NCI-H187 treated with DMSO at 0.1 percent for 48 hours (cell line): ENCODE measurements at places on chromosomes 11 and 22.

DNA sequence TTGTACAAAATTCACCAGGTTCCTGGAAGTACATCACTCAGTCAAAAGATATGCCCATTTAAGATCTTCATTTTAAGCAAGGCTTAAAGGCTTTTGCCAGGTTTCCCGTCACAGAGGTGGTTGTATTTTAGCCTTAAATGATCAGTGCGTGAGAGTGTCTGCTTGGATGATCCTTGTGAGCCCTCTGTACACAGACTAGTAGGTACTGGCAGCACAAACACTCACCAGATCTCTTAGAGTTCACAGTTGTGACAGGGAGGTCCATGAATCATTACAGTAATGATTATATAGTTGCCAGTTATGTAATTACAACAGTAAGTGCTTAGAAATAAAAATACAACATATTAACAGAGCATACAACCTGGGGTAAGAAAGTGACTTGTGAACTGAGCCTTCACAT is 84.2 kb upstream of the SLC25A18 start:
- no peak for DNase-seq

GRCh38 chr11:116539211-116539610 is 233.6 kb downstream of the BUD13 start:
- no peak for DNase-seq

DNA sequence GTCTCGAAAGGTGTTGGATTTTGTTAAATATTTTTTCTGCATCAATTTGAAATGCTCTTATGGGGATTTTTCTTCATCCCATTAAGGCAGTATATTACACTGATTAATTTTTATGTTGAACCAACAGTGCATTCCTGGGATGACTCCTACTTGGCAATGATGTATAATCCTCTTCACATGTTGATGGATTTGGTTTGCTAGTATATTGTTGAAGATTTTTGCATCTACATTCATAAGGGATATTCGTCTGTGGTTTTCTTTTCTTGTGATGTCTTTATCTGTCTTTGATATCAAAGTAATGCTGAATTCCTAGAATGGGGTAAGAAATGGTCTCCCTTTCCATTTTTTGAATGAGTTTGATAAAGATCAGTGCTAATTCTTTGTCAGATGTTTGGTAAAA is 18.7 kb upstream of the SLC35C1 start:
- no peak for DNase-seq

DNA sequence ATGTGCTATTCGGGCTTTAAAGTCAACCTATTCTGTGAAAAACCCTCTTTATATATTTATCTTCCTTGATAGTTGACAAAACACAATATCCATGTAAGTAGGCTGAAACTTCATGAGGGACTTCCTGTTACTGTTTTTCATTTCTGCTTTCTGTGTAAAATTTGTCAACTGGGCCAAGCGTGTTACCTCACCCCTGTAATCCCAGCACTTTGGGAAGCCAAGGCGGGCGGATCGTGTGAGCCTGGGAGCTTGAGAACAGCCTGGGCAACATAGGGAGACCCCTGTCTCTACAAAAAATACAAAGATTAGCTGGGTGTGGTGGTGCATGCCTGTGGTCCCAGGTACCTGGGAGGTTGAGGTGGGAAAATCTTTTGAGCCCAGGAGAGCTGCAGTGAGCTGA is 66.5 kb upstream of the SLC25A18 start:
- no peak for DNase-seq

DNA sequence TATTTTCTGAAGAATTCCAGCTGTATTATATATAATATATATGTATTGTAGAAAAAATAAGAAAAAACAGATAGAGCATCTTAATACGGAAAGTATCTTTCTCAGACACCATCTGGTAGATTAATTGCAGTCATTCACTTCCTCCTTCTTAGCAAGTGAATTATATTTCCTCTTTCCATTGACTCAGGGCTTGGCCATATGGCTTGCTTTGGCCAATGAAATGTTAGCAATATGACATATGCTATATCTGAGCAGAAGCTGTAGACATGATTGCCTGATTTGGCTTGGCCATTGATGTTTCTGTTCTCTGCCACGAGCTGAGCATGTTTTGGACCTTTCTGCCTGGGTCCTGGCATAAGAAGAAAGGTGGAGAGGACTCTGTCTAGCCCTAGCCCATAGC is 34.4 kb upstream of the ZBED5 start:
- no peak for DNase-seq

DNA sequence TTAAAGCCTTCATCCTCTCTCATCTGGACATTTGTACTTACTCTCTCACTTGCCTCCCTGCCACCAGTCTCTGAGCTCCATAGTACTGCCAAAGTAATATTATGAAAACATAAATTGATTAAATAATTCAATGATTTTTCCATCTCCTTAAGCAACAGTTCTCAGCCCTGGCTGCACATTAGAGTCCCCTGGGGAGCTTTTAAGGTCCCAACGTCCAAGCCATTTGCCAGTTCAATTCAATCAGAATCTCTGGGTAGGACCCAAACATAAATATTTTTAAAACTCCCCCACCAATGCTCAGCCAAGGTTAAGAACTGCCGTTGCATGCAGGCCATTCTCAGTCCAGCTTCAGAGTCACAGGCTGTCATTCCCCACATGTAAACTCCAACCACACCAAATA is 114.4 kb upstream of the BMAL1 start:
- no peak for DNase-seq

- no peak for DNase-seq
Observed at GRCh38 chr11:126133901-126134300, 71.2 kb upstream of the CDON start.

DNA sequence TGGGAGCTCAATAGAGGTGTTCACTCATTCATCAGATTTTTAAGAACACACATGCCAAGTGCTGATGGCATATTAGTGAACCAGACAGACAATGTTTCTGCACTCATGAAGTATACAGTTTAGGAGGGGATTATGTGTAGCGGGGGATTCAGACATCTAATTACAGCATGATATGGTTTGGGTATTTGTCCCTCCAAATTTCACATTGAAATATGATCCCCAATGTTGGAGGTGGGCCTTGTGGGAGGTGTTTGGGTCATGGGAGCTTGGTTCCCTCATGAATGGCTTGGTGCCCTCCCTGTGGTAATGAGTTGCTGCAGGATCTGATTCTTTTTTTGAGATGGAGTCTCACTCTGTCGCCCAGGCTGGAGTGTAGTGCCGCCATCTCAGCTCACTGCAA is 8.9 kb upstream of the RAB3IL1 start:
- DNase-seq, result no peak

GRCh38 chr11:70826541-70827335 is 425.6 kb downstream of the SHANK2 start:
- DNase-seq, result peak; percentile 46

DNA sequence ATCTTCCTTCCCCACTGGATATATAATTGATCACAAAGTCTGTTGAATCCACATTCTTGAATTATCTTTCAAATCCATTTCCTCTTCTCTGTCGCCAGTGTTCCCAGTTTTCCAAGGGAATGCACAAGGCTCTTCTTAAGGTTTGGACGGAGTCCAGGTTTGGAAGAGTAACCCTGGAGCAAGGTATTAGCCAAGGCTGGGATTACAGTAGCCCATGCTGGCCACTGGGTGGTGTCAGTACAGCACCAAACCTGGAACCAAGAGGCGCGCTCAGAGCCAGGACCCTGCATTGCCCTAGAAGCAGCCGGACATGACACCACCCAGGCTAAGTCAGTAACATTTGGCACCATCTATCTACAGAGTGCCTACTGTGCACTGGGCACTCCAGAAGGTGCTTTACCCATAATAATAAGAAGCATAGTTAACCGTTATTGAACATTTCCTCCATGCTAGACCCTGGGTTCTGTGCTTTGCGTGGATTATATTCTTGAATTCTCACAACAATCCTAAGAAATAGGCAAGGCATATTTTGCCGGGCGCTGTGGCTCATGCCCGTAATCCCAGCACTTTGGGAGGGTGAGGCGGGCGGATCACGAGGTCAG is 48.0 kb upstream of the CLPB start:
- no peak for DNase-seq

- DNase-seq, result no peak
Observed at GRCh38 chr11:8309862-8310261, 46.2 kb upstream of the LMO1 start.

DNA sequence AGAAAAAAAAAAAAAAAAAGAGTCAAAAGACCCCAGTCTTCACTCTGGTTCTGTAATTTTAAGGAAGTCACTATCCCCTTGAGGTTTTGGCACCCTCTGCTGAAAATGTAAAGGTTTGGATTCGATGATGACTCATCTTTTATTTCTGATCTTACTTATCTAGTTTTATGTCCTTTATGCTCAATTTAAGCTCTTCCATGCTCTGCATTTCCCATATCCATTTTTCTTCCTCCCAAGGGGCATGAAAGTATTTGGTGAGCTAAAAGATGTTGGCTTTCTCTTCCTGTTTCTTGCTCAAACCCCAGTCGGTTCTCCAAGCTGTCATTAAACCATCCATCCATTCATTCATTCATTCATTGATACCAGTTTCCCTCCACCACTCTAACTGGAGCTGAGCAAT is 61.0 kb upstream of the CDON start:
- no peak for DNase-seq

GRCh38 chr11:69711822-69712801 is 8.3 kb upstream of the FGF19 start:
- DNase-seq, result no peak

DNA sequence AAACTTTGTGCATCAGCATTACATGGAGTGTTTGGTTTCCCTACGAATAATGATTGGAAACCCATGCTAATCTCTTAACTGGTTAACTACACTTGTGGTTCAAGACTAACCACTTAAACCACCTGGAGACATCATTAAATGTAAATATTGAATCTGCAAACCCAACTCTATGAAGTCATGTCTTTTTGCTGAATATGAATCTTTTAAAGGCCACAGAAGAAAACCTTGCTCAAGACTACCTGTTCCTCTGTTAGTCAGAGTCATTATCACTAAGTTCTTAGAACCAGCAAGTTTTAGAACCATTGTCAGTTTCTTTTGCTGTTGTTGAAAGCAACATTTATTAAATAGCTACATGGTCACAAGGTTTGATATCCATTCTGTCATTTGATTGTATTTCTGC is 70.7 kb downstream of the SIK2 start:
- no peak for DNase-seq

DNA sequence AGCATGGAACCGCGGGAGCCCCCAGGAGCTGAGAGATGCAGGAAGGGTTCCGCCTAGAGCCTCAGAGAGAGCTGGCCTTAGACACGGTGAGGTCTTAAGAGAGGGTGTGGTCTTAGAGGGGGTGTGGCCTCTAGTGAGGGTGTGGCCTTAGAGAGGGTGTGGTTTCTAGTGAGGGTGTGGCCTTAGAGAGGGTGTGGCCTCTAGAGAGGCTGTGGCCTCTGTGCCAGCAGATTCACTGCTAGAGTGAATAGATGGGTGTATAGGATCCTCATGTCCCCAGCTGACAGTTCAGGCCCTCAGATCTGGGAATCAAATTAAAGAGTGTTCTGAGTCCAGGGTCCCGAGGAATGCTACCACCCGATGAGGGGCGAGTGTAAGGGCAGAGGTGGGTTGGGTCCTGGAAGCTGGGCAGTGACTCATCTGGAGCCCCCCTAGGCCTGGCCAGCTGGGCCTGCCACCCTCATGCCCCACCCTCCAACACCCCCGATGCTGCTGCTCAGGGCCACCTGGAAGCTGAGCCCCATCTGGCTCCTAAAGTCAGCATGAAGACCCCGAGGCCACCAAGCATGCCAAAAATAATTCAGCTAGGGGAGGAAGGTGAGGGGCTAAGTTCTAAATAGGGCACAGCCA is 49.5 kb downstream of the IGF2 start:
- DNase-seq, result no peak
